ENCODE measurements at places on chromosomes 3 and 15.

GRCh38 chr3:81871358-81872155, 110.1 kb upstream of the GBE1 start:
- DNase-seq, result no peak

GRCh38 chr3:189317911-189318310, 146.1 kb downstream of the TPRG1 start:
- DNase-seq, result no peak

DNA sequence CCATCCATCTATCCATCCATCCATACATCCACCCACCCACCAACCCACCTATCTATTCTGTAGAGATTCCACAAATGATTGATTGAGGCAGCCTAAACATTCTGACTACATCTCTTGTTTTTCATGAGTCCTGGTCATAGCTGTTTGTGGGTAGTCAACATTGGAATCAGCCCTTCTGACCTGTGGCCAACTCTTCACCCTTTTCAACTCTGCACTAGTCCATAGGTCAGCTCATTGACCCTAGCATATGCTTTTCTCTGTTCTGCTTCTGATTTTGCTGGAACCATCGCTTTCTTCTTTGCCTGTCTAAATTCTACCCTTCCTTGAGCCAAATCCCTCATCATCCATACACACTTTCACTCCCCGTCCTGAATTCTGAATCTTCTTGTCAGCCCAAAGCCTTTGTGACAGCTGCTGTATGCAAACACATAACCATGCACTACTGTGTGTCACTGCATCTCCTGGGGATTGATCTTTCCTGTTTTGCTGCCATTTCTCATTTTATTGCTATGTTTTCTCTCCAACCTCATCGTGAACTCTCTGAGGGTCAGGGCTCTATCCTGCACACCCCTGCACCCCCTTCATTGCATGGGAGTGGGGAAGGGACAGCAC, 16.8 kb upstream of the KCTD6 start:
- no peak for DNase-seq

DNA sequence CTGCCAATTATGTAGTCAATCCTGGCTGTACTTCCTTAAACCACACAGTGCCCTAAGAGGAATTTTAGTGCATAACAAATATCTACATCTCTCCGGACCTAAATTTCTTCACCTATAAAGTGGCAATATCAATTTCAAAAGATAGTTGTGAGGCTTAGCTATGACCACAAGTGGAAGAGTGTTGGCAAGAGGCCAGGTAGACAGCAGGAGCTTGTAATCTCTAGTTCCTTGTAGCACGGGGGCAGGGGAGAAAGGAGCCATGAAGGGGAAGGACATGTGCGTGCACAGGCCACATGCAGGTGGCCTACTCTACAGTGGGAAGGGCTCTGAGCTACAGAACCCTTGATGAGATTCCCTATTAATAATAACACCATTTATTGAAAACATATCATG, 269.7 kb downstream of the ABHD5 start:
- no peak for DNase-seq

GRCh38 chr15:67193223-67193990, 61.1 kb downstream of the AAGAB start:
- no peak for DNase-seq

GRCh38 chr3:25218362-25218761, 209.7 kb upstream of the RARB start:
- DNase-seq, result no peak

Data from A549 (cell line).